ENCODE measurements at places on chromosomes 1 and 21. TPM values are rescaled to one million over a fixed set of nuclear protein-coding genes. Genes with fewer than 3 reads are reported as not detected.
A peak's percentile ranks its signal among the peaks of the same experiment; 100 is the strongest.

DNA sequence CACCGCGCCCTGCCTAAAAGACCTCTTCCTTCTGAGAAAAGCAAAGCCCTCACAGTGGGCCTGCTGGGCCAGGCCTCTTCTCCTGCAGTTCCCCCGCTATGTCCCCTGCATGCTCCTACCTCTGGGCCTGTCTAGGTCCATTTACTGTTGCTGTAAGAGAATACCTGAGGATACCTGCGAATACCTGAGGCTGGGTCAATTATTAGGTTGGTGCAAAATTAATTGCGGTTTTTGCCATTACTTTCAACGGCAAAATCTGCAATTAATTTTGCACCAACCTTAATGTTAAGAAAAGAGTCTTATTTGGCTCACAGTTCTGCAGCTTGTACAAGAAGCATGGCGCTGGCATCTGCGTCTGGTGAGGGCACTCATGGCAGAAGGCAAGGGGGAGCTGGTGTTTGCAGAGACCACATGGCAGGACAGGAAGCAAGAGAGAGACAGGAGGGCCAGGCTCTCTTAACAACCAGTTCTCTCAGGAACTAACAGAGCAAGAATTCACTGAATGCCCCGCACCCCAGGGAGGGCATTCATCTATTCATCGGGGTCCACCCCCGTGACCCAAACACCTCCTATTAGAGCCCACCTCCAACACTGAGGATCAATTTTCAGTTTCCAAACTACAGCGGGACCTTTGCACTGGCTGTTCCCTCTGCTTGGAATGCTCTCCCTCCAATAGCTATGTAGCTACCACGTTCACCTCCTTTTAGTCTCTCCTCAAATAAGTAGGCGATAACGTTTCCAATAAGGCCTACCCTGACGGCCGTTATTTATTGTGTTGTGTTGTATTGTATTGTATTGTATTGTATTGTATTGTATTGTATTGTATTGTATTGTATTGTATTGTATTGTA is 9.6 kb upstream of the UTS2 start:
- DNase-seq = no peak

GRCh38 chr1:56489695-56490094 is 89.7 kb downstream of the PLPP3 start:
- DNase-seq = no peak

DNA sequence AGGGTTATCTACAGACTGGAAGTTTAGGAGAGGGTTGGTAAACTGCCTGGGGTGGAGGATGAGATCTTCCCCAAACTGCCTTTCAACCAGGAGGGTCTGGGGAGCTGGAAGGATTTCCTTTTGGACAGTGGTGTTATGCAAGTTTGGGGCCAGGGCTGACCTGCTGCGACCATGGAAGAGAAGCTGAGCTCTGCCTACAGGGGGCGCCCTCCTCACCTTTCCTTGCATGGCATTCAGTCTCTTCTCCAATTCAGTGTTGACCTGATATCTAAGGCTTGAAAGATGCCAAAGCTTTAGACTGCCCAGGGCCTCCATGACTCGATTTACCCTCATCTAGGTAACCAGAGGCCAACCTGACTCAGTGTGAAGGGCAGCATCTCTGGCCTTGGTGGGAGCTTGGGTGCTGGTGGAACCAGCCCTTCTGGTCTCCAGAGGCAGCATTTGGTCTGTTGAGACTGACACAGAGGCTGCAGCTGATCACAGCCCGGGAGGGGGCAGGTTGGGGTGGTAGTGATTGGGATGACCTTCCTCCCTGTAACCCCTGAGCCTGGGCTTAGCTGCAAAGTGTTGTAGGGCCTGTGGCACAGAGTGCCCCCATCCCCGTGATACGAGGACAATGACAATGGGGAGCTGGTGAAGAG is 170.0 kb downstream of the GRIK3 start:
- DNase-seq = no peak

Gene ZNF670
- total RNA-seq = 3.8 TPM

- no peak for DNase-seq
Observed at GRCh38 chr1:43292679-43293078, 7.3 kb upstream of the C1orf210 start.

Gene LIPI
- not detected for total RNA-seq

Gene LHX8
- total RNA-seq = not detected

DNA sequence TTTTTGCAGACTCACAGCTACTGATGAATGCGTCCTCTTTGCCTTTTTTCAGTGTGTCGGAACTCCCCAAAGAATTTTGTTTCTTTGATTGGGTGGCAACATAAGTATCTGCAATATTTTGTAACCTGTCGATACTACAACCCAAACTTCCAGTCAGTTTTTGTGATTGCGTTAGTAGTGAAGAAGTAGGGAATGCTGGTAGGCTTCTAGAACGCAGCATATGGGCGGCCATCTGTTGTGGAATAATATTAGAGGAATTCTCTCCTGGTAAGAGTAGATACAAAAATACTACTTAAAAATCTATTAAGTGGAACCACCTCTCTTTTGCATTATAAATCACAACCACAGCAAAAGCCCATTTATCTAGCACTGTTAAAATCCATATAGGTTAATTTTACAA is 107.4 kb downstream of the LYST start:
- DNase-seq = no peak

Gene ATP1A4
- not detected for total RNA-seq

- DNase-seq = no peak
Observed at GRCh38 chr1:66761221-66761620, 9.0 kb downstream of the DYNLT5 start.

DNA sequence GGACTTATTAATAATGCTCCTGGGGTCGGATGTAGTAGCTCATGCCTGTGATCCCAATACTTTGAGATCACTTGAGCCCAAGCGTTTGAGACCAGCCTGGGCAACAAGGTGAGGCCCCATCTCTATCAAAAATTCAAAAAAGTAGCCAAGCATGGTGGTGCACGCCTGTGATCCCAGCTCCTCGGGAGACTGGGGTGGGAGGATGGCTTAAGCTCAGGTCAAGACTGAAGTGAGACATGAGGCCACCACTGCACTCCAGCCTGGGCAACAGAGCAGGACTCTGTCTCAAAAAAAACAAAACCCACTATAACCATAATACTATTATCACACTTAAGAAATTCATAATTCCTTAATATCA is 1.6 kb upstream of the DEGS1 start:
- peak; percentile 20 for DNase-seq

DNA sequence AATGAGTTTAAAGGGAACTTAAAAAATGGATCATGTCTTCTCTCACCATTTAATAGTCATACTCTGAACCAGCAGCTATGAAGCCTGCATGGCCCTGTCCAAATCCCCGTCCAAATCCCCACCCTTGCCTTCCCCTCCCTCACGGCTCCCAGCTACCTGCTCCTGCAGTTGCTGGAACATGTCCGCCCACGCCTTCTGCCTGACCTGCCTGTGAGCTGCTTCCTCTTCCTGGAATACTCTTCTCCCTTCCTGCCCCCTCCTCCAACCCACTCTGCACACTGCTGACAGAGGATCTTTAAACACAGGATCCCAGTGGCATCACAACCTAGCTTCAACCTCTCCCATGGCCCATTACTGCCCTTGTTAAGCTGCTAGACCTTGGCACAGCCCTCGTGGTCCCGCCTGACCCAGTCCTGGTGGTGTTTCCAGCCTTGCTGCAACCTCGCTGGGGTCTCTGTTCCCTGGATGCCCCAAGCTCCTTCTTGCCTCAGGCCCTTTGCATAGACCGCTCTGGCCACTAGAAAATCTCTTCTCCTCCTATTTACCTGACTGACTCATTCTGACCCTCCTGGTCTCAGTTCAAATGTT is 118.3 kb downstream of the PTPRU start:
- peak; percentile 63 for DNase-seq

DNA sequence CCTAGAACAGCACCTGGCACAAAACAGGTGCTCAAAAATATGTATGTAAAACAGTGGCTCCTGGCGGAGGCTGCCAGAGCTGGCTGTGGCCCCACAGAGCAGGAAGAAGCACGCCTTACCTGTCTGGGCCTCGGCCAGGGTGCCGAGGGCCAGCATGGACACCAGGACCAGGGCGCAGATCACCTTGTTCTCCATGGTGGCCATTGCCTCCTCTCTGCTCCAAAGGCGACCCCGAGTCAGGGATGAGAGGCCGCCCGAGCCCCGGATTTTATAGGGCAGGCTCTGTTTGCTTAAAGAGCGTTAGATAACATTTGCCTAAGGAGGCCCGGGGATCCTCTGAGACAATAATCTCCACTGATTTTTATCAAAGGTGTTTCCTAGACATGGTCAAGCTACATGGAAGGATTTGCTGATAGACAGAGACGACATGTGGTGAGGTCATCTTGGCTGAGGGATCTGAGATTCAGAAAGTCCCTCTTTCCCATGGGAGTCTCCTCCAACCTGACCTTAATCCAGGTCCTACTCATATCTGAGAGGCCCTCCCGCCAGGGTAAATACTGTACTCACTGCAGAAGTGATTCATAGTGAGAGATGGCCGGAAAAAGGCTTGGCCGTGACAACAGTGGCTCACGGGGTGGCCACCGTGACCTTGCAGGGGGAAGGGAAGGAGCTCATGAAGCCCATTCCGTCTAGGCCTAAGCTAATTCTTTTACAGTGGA is at the start of gene TFF1:
Gene TFF1 (minus strand): TSS at position 244 of the 719 bp plus-strand sequence. CDS start 40 bp downstream, at position 204.
- no peak for DNase-seq

DNA sequence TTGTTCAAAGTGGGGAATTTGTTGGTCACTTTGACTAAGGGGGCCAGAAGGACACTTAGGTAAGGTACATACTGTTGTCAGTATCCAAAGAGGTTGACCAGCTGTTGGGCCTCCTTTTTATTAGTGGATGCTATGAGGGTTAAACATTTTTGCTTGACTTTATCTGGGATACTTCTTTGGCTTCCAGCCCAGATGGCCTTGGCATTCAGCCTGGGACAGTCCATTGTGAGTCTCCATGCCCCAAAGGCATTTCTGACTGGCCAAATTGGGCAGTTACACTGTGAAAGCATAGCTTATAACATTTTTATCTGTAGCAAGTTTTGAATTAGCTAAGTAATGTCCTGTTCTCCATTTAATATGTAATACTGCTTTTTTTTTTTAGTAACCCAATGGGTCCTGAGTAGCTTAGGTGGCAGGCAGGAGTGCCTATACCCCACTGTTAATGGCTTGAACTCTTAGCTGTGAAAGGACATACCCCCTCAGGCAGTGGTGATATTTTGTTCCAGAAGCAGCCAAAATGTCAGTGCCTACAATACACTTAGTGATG is 35.4 kb upstream of the CD1D start:
- no peak for DNase-seq

DNA sequence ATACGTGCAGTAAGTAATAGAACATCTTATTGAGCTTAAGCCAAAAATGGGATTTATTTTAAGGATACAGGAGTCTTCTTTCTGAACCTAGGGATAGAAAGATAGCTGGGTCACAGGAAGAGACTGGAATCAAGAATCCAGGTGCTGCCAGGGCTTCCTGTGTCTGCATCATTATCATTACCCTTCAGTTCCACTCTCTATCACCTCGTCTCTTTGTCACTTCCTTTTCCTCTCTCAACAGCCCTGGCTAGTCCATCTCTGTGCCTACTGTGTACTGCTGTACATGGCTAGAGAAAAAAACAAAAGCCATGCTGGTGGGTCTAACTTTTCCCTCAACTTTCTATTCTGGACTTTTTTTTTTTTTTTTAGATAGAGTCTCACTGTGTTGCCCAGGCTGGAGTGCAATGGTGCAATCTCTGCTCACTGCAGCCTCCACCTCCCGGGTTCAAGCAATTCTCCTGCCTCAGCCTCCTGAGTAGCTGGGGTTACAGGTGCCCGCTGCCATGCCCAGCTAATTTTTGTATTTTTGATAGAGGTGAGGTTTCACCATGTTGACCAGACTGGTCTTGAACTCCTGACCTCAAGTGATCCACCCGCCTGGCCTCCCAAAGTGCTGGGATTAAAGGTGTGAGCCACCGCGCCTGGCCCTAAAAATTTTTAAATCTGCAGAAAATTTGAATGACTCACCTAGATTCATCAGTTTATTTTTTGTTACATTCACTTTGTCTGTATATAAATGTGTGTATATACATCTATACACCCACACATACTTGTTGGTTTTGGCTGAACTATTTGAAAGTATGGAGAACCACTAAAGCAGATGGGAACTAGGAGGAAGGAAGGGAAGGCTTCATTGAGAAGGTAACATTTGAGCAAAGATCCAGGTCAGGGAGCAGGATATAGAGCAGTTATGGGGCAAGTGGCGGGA is 31.9 kb downstream of the UBE4B start:
- no peak for DNase-seq

Gene OR2T11
- total RNA-seq = not detected

DNA sequence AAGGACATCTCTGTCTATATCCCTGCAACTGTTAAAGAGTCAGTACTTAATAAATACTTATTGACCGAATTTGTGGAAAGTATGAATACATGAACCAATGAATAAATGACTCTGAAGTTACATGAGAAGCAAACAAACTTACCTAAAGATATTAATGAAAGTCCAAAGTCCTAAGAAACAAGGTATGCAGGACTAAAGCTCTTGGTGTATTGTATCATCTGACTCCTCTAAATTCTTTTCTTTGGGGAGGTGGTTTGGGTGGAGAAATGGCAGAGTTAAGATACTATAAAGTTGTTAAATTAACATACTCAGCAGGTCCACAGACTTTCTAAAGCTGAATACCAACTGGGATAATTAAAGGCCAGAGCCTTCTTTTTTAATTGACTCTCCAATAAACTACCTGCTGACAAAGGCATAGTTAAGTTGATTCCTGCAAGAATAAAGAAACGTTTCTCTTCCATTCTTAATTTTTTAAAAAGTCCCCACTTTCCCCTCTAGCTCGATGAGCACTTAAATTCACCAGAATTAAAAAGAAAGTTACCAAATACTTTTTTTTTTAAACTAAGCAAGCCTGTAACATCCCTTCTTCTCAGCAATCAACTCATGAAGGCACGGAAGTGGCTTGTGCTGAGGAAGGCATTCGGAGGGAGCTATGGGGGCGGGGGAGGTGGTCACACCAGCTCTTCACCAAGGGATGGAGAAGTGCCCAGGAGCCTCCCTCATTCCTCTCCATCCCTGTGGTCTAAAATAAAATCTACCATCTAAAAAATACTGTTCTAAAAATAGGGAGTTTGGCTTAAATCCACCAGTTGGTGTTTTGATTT is 61.1 kb downstream of the GADD45A start:
- no peak for DNase-seq

Gene MYOG
- total RNA-seq = not detected

DNA sequence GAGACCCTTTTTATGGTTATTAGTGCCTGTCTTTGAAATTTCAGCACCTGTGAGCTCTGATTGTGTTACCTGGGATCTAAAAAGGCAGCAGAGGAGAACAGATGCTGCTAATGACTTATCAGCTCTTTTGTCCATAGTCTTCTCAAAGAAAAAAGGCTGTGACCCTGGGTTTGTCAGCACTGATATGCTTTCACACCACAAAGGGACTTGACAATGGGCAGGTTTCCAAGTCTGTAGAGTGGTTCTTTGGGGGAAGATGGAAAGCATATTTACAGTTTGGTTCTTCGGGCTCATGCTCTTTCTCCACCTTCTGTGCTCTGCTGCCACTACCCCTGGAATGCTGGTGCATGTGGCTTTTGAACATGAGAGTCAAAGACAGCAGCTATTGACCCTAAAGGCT is 32.0 kb downstream of the DNAJC6 start:
- no peak for DNase-seq

- no peak for DNase-seq
Observed at GRCh38 chr1:220893701-220894024, 14.4 kb downstream of the HLX start.

Data from lower leg skin (tissue), 4 donors.